ENCODE measurements at places on chromosomes 2 and 18.

DNA sequence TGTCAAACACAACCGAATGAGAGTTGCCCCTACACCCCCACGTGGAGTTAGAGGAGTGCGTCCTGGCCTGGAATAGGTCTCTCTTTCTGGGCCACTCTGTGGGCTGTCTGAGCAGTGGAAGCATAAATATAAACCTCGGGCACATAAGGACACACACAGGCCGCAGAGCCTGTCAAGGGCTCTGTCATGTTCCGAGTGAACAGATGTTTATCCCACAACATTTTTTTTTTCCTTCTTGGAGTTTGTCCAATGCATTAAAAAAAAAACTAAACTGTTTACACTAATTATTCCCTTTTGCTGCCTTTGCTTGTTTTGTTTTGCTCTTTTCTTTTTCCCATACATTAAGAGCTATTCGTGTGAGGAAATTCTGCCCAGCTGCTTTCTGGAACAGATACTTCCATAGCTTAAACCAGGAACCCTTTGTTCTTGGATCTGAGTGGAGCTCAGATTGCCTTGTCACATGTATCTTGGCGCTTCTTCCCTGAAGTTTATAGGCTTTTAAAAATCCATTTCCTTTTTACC lies 228.3 kb upstream of the FOSL2 start:
- DNase-seq: no peak

DNA sequence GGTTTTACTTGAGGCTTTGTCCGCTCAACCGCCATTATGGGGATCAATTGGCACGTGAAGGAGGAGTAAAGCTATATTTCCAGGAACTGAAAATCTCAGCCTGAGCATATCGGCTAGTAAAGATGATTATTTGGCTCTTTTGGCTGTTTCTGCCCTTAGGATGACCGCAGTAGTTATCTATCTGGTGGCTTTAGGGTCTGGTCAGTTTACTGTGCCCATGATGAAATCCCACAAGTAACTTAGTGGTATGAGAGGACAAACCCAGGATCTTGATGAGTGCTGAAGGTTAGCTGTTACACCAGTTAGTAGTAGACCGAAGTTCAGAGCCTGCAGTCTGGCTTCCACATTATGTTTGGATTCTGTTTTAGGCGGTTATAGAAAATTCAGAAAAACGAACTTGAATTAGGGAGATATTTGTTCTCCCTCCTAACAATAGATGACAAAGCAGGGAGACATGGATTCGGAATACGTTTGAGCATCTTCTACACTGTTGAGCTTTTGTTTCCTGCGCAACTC lies 1.2 kb downstream of the MAT2A start:
- no peak for DNase-seq

DNA sequence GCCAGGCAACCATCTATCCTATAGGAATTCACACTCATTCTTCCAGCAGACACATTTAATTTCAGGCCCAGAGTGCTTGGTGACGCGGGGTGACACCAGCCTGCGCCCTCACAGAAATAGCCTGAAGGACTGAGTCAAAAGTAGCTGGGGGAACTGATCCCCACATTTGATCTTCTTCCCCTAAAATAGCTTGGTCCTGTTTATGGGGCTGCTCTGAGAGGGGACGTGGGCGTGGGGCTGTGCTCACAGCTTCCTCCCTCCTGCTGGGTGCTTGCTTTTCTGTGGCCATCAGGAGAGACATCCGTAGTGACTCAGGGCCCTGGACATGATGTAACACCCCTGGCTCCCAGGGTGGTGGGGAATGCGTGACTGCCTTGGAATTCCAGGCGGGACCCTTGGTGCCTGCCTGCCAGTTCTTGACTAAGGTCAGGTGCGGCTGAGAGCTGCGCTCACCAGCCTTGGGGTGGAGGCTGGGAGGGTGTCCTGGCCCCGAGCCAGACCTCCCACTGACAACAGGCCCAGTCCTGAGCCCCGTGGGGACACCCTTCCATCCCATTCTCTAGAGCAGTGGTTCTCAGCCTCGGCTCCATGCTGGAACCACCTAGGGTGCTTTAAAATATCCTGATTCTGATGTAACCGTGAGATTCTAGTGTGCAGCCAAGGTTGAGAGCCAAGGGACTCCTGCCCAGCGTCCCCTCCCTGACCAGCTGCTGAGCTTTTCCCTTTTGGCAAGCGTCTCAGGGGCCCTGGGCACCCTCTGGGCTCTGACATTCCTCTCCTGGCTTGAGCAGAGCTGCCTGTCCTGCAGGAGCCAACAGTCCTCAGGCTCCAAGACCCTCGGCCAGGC lies 47.4 kb upstream of the SMAD7 start:
- DNase-seq: no peak

GRCh38 chr2:238927746-238928519 lies 80.0 kb downstream of the TWIST2 start:
- DNase-seq: no peak

DNA sequence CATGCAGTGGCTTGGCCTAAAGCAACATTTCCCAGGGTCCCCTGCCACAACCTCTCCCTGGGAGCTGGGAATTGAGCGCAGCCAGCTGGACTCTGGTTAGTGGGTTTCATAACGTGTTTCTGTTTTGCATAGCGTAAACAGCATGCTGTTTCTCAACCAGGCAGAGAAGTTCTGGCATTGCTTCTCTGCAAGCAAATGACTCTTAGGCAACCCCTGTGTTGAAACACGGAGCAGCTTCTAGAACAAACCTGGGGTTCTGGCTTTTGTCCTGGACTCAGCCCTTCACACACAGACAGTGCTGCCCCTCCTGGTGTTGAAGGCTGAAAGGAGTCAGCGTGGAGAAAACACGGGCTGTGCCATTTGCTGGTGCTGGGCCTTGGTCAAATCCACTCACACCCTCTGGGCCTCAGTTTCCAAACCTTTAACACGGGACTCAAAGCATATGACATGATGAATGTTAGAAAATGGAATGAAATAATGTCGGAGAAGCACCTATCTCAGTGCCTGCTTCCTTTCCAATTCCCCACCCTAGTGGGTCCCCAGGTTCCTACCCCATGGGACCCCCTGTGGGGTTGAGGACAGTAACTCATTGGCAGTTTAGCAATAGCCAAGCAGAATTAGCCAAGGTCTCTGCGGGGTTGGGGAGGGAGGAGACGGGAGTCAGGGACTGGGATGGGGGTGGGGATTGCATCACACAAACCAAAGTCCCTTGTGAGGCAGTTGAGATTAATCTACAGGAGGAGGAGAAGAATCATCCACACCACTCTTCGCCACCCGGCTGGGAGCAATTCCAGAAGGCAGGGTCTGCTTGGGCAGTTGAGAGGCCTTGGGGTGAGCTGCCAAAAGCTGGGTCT lies 30.2 kb upstream of the IL1R2 start:
- no peak for DNase-seq
